ENCODE measurements at places on chromosomes 2 and 18.

GRCh38 chr2:201152999-201153815 is 29.7 kb upstream of the CASP10 start:
- no peak for DNase-seq

DNA sequence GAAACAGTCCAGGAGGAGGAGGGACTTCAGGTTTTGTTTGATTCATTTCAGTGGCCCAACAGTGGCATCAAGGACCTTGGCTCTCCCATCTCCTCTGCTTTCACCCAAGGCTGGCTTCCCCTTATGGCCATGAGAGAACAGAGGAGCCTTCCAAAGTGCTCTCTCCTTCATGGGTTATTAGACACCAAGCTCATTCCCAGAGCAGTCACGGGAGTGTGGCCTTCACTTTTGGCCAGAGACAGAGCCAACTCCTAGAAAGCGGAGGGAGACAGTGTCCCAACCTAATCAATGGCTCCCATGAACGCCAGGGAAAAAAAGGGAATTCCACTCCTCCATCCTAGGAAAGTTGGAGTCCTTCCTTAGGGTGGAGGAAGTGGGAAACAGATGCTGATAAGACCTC is 871 bp upstream of the DUSP28 start:
- DNase-seq: no peak

DNA sequence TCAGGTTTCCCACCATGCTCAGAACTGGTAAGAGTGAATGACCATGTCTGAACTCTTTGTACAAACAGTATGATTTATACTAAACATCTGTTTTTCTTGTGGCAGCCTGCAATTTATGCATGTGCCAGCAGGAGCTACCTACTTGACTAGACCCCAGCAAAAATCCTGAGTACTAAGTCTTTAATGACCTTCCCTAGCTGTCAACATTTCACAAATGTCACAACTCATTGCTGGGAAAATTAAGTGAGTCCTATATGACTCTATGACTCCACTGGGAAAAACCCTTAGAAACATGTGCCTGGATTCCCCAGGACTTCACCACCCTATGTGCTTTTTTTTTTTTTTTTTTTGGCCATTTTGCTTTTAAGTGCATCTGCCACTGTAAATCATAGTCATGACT is 1225.8 kb downstream of the SUCLG1 start:
- no peak for DNase-seq

DNA sequence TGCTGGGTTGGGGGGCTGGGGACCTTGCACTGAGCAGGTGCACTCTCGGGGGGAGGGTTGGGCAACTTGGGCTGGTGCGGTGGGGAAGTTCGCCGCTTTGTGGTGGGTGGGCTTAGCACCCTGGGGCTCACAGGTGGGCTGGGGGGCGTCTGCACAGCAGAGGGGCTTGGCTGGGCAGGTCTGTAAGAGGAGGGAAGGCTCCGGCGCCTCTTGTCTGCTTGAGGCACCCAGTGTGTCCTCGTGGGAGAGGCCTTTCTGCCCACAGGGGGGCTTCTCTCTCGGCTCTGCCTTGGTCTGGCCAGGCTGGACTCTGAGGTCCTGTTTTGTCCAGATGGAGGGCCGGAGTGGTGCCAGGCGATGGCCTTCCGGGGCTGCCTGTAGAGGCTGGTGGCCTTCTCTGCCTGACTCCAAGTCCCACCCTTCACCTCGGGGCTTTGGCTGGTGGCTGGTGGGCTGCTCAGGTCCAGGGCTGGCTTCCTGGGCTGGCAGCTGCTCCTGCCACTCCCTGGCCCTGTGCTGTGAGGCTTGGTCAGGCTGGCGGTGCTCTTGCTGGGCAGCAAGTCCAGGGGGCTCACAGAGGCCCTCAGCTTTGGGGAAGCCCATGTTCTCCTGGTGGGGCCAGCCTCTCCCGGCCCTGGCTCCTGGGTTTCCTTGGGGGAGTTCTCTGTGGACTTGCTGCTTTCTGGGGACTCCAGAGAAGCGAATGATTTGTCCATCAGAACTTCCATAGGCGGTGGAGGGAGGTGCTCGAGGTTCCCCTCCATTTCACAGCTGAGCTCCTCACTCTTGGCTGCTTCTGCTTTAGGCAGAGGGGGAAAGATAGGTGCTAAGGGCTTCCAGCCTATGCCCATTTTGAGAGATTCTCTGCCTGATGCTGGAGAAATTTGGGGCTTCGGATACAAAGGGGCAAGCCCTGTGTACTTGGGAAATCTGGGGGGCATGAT is 3.0 kb downstream of the PCARE start:
- no peak for DNase-seq

GRCh38 chr18:5662586-5663090 is 118.8 kb upstream of the EPB41L3 start:
- DNase-seq: no peak

DNA sequence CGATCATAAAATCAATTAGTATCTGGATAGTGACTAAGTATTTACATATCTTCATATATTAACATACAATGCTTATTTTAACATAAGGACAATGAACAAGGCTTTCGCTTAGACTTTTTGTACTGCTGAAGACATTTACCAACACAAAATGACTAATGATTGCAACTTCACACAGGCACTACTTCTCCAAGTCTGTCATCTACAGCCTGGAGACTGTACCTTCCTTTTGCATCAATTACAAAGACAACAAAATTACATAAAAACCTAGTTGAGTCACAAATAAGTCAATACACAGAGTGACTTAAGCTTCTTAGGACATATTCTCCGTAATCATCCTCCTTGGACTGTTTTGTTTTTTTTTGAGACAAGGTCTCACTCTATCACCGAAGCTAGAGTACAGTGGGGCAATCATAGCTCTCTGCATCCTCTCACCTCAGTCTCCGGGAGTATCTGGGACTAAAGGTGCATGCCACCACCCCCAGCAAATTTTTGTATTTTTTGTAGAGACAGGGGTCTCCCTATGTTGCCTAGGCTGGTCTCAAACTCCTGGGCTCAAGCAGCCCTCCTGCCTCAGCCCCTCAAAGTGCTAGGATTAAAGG is 15.9 kb downstream of the PUM2 start:
- no peak for DNase-seq

DNA sequence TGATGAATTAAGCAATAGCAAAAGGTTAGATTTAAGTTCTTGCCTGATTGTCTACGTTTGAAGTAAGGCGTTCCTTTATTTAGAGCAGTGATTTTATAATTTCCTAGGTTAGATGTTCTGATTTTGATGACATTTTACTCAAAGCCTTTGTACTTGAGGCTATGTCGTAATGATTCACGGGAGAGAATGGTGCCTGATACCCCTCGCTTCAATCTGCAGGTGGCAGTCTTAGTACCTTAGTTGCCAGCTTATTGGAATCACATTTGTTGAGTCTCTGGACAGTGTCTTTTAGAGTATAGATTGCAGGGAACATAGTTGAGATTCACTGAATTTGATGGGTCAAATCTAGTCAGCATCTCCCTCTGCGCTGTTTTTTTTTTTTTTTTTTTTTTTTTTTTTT is 89.5 kb downstream of the BIRC6 start:
- DNase-seq: no peak

DNA sequence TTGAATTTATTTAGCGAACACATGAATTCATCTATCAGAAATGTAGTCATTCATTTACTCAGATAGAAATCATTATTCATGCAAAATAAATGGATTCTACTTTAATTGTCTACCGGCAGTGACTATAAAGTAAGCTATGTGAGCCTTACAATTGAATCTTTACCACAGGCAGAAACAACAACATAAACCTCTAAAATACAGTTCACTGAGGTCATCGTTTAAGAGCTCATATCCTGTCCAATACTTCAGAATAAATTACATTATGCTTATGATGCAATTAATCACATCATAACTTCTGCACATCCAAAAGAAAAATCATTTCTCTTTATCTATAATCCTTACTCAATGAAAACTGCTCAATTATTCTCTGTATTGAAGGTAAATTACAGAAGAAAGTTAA is 244.7 kb downstream of the HNMT start:
- no peak for DNase-seq

Data from HS-27A (cell line).